ENCODE measurements at places on chromosomes 6 and 20.
A peak's percentile ranks its signal among the peaks of the same experiment; 100 is the strongest.

DNA sequence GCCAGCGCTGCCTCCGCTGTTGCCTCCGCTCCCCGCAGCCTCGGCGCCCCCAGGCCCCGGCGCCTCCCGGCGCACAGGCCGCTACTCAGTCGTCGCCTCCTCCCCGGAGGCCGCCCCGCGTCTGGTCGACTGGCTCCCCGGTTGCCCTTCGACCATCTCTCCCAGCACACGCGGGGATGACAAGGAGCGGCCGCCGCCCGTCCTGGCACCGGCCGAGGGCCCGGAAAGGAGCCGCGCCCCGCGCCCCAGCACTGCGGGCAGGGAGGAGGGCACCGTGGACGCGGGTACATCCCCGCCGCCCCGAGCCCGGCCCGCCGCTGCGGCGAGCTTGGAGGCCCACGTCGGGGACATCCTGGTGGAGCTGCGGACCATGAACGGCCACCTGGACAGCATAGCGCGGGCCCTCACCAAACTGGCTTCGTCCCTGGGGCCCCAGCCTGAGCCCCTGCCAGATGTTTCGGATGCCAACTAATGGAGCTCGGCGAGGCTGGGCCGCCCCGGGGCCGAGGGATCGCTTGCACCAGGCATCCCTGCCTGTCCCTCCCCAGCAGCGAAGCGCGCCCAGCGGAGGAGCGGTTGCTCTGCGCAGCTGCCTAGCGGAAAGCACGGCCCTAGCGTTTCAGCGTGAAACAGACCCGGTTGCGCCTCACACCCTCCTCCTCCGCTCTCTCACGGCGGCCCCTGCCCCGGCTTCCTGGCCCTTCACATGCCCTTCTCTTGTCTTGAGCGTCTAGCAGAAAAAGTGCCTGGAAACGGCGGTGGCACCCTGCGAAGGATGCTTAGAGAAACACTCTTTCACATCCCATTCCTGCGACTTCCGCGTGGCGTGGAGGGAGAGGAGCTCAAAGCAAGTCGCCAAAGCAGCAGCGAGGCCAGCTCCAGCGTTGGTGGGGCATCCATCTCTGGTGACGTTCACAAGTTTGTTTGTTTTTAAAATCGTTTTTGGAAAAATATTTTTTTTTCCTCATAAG lies 285.8 kb upstream of the SUPT3H start:
- no peak for DNase-seq

GRCh38 chr20:20881808-20882207 lies 169.4 kb upstream of the RALGAPA2 start:
- DNase-seq = no peak

DNA sequence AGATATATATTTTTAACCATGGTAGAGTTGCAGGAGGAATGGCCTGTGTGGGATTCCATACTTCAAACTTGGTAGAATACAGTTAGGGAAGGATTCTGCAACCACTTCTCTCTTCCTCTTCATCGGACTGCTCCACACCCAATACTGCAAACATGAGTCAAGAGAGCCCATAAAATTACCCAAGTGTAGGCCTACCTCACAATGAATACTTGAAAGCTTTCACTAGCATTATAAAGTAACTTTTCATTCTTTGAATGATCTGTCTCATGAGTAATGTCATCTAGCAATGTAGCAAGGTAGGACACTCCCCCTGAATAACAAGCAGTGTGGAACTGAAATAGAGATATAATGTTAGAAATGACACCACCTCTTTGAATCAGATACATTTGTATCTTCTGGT lies 79.4 kb downstream of the FOXC1 start:
- DNase-seq = no peak

DNA sequence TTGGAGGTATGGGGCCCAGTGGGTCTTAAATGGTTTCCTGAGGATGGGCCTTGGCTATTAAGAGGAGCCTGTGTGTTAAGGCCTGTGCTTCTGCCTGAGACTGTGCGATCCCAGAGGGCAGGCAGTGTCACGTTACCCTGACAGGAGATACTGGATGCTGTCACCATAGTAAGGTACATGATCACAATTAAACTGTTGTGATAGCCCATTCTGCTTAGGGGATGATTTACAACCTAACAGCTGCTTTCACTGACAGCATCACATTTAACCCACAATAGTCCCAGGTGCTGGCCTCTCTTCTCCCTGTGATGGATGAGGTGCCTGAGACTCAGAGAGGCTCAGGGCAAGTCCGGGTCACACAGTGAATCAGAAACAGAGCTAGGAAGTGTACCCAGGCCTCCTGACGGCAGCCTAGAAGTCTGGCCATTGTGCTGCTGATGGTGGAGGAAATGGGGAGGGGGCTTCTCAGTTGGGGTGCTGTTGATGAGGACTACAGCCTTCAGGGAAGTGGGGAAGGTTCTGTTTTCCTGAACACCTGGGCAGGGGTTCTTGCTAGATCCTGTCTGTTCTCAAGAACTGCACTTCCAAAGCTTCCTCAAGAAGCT lies 97.3 kb downstream of the MDGA1 start:
- DNase-seq = no peak

DNA sequence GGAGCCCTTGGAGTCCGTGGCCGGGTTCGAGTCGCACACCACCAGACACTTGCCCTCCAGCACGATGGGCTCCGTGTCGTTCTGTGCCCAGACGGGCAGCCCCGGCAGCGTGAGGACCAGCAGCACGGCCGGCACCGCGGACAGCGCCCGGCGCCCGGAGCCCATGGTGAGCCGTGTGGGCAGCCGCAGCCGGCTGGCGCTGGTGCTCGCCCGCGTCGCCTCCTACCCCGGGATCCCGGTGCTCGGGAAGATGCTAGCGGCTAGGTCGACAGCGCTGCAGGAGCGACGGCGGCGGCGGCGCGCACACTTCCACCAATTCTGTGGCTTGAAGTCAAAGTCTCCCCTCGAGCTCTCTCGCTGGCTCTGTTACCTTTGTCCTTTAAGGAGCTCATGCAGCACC lies 1.3 kb downstream of the CBLN4 start:
- DNase-seq = no peak

- no peak for DNase-seq
Measured at GRCh38 chr6:3551716-3552511, 95.1 kb upstream of the SLC22A23 start.

- DNase-seq = no peak
Measured at GRCh38 chr20:59723607-59724456, 119.5 kb downstream of the PHACTR3 start.

GRCh38 chr6:140382355-140382754 lies 1007.9 kb upstream of the CITED2 start:
- DNase-seq = no peak

DNA sequence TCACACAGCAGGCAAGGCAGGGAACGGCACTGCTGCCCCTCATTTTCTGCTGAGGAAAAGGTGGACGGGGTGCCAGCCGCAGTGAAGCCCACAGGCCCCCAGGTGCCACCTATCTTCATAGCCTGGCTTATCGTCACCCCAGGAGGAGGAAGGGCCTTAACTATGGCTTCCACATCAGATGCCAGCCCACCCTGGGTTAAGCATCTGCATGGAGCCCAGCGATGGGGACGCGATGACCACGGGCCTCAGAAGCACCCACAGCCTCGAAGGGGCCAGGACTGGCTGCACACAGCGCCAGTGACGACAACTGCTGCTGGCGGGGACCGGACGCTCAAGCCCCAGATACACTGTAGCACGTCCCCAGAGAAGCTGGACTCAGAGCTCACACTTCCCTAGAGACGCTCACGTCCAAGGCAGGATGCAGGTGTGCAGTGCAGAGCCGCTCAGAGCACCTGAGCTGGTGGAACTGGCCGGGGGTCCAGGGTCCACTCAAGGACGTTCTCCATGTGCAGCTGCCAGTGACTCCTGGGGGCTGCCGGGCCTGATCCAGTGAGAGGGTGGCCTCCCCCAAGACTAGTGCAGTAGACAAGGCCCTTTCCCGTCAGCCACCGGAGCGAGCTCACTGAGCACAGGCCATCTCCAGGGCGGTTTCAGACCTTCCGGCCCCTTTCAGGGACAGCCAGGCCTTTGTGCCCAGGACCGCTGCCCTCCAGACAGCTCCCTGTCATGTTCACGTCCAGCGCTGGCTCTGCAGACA lies 83.0 kb downstream of the YTHDF1 start:
- DNase-seq = no peak

DNA sequence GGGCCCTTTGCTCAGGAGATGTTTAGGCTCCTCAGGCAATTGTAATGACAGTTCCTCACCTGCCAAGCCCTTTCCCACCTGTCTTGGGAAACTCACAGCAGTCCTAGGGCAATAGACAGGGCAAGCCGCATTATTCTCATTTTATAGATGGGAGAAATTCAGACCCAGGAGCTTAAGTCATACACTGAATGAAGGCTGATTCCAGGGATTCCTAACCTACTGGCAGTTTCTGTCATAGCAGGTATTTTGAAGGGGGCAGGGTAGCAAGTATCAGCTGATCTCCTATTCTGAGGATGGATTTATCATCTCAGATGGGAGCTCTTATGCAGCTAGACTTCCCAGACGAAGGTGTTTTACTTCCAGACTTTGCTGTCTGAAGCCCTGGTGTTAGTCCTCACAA lies 61.4 kb upstream of the MYL9 start:
- DNase-seq = no peak

- no peak for DNase-seq
Measured at GRCh38 chr6:90523779-90524310, 63.0 kb downstream of the MAP3K7 start.

- DNase-seq = no peak
Measured at GRCh38 chr20:18692447-18692846, 104.6 kb downstream of the DTD1 start.

DNA sequence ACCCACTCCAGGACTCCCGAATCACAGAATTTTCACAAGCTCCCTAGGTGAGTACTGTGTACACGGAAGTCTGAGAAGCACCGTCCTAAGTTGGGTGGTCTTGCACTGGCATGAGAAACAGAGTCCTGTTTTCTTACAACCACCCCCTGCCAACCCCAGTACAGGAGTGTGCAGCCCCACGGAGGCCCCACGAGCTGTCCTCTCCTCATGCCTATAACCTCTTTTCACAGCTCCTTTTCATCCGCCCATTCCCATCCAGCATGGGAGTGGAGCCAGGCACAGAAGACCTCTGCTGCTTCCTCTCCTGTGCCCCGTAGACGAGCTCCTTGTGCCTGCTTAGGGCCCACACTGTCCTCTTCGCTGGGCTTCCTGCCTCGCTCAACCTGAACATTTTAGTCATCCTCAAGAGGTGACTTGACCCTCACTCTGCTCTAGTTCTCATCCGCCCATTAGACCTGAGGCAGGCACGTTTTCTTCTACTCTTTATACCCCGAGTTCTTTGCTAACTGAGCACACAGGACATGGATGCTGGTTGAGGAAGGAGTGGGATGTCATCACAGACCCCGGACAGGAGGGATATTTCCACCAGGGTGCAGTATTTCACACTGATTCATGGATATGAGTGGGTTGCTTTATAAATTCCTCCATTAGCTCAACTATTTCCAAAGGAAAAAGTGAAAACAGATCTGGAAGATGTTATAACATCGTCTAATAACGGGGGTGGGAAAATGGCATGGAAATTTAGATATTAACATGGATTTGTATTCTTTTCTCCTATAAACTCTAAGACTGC lies 160.5 kb downstream of the TTLL2 start:
- DNase-seq = peak; percentile 68

GRCh38 chr20:58407201-58407873 lies 18.3 kb downstream of the VAPB start:
- DNase-seq = no peak

DNA sequence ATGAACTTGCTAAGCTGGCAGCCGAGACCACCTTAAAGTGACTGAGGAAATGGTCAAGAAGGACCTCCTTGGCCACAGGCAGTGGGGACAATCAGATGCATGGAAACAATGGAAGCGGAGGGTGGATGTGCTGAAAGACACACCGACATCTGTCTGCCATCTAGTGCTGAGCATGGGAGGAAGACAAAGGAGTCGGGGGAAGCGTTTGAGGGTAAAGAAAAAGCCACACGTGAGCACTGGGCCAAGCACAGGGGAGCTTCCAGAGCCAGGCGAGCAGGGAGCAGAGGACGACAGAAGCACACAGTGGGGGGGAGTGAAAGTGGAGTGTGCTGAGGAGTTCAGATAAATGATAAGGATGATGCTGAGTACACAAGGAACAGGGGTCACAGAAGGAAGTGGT lies 367.8 kb downstream of the ZFAND3 start:
- no peak for DNase-seq

GRCh38 chr6:44431118-44431725 lies 43.7 kb downstream of the CDC5L start:
- no peak for DNase-seq

DNA sequence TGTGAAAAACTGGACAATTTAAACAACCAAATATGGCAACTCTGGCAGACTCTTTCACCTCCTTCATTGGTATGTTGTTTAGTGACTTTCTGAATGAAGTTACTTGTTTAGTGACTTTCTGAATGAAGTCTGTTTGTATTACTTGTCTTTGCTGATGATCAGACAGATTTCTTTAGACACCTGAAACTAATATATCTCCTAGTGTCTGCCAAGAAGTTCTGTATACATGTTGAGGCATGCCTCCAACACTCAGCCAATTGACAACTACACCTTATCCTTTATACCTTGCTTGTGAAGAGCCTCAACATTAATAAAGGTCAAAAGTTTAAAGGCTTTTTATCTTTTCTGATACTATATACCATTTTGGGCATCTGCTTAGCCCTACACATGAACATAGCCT lies 725.4 kb upstream of the EPHA7 start:
- no peak for DNase-seq

DNA sequence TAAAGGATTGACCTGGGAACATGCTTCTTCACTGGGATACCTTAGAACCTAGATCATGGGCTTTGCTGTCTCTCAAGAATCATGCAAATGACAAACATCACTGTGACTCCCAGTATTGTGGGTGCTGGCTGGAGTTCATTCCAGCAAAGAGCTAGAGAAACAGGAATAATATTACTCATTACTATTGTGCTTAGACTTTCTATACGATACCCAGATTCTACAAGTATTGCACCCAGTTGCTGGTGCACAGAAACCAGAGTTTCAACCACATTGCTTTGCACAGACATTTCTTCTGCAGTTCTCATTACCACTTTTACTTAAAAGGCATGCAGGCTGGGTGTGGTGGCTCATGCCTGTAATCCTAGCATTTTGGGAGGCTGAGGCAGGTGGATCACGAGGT lies 220.4 kb upstream of the ZNF217 start:
- DNase-seq = no peak

GRCh38 chr6:93079061-93079460 lies 340.3 kb downstream of the EPHA7 start:
- no peak for DNase-seq

- DNase-seq = no peak
Measured at GRCh38 chr6:127980996-127981395, 80.1 kb upstream of the THEMIS start.

DNA sequence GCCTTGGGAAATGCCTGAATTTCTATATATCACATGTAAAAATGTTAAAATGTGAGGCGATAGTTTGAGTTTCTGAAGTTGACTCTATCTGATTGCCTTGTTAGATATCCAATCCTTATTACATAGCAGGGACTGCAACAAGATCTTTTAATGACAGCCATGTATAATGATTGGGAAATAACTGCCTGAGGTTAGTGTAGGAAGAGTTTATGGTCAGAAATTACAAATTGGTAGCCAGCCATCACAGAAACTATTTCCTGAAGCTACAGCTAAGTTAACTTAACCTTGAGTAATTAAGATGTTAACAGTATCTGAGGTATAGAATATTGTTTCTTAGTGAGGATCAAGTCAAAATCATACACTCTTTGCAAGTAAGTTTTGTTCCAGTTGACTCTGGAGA lies 41.0 kb downstream of the AKIRIN2 start:
- DNase-seq = no peak
